ENCODE measurements at places on chromosomes 2 and 18.

GRCh38 chr18:78619854-78620253 lies 359.8 kb upstream of the SALL3 start:
- DNase-seq = no peak

GRCh38 chr2:144505245-144505831 lies 14.6 kb downstream of the ZEB2 start:
- DNase-seq = no peak

- DNase-seq = no peak
Observed at GRCh38 chr2:100228415-100228814, 86.0 kb upstream of the AFF3 start.

DNA sequence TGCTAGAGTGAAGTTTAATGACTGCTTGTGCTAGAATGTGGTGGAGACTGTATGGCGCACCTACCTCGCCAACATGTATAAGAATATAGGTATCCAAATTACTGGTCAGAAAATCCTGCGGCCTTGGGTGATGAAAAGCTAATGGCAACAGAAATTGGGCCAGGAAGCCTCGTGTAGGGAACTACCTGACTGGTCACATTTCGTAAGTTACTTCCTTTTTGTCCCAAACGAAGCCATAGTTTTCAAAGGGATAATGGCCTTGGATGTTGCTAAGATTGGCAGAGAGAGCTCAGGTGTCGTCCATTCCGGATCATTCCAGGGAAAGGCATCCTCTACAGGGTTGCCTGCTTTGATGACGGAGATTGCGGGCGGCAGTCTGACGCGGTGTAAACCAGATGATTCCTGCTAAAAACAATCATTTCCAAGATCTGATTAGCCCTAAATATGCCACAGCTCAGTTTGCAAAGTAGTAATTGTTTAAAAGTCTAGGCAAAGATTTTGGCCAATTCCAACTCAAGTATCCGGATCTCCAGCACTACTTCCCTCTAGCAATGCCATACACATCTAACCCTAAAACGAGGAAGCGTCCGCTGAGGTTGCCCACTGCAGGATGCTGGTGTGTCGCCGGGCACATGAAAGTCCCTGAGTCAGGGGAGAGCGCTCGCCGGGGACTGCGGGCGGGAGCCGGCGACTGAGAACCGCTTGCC lies 708 bp upstream of the MALT1 start:
- DNase-seq = peak; percentile 62

GRCh38 chr2:105597806-105598803 lies 146.6 kb upstream of the NCK2 start:
- DNase-seq = no peak

- DNase-seq = no peak
Observed at GRCh38 chr2:100412881-100413321, 4.6 kb downstream of the CHST10 start.
